ENCODE measurements at places on chromosomes 11 and 22.
A peak's percentile ranks its signal among the peaks of the same experiment; 100 is the strongest.

- no peaks in the 10 kb centered on the region for H3K36me3 ChIP-seq
- no peaks in the 10 kb centered on the region for H3K4me1 ChIP-seq
- H3K27me3 ChIP-seq, result peaks cover 21% of the 10 kb centered on the region
Measured at GRCh38 chr11:32213223-32213622, 122.3 kb downstream of the RCN1 start.

DNA sequence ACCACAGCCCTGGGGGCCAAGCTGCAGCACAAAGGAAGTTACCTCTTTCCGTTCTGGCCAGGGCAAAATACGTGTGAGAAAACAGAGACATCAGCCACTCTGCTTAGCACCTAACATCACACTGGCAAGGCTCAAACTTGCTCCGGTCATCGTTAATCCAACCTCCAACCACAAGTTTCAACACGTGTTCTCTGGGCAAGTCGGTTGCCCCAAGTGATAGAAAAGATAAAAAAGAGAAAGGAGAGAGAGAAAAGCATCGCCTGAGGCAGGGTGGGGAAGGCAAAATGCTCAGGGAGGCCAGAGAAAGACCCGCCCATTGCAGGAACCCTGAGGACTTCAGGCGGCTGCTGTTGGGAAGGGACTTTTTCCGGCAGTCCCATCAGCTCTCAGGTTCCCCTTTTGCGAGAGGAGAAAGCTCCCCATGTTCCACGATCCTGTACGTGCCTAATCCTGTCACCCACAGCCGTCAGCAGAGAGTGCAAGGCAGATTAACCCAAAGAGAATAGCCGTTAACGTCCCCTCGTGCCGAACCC, 18.5 kb upstream of the B4GALNT4 start:
- H3K4me1 ChIP-seq, result peaks cover 43% of the 10 kb centered on the region
- no peaks in the 10 kb centered on the region for H3K36me3 ChIP-seq
- peak overlapping the region; percentile 41 for H3K4me3 ChIP-seq

GRCh38 chr22:35524966-35525686, 15.5 kb upstream of the RASD2 start:
- no peak overlapping the region for H3K27ac ChIP-seq
- no peak for DNase-seq
- H3K36me3 ChIP-seq, result no peaks in the 10 kb centered on the region
- H3K27me3 ChIP-seq, result peaks cover 18% of the 10 kb centered on the region
- no peaks in the 10 kb centered on the region for H3K4me1 ChIP-seq
- H3K4me3 ChIP-seq, result no peak overlapping the region

DNA sequence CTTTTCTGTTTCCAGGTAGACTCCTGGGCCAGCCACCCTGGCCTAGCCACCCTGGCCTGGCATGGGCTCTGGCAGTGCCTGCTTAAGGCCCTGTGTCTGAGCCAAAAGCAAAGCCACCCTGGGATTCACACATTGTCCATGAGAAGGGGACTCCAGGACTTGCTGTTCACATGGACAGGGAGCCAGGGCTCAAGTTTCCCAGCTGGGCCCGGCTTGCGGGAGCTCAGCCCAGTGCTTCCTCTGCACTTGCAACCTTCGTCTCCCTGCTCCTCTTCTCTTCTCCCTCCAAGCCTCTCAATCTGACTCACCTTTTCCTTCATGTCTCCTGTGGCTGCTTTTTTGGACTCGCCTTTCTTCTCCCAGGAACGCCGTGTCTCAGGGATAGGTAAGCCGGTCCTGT, 130.3 kb downstream of the MICAL2 start:
- H3K36me3 ChIP-seq, result peaks cover 49% of the 10 kb centered on the region
- peaks cover 54% of the 10 kb centered on the region for H3K4me1 ChIP-seq
- no peak for DNase-seq
- H3K4me3 ChIP-seq, result no peak overlapping the region
- no peaks in the 10 kb centered on the region for H3K27me3 ChIP-seq

DNA sequence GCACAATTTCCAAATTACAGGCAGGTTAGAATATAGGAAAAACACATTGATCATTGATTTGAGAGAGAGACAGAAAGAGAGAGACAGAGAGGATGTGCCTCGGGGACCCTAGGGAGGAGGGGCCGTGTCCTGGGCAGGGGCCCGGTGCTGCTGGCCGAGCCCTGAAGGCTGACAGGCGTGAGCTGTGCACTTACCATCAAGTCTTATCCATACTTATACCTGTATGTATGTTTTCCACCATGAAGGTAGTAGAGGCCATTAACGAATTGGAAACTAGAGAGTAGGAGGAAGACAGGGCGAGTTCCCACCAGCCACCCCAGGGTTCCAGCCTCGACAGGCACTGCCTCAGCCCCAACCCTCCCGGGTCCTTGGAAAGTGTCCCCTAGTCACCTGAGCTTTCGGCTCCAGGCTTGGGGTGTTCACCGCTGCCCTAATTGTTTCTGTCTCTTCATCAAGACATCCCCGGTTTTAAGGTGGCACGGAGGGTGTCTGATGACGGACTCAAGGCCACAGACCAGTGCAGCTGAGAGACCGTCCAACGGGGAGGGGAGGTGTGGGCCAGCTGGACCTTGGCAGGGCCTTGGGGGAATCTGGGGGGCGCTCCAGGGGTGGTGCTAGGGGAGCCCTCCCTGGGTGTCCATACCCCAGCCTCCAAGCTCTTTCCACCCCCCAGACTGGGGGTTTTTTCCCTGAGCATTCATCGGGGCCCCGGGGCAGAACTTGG, 431.3 kb downstream of the TBC1D22A start:
- no peaks in the 10 kb centered on the region for H3K4me1 ChIP-seq
- no peaks in the 10 kb centered on the region for H3K27me3 ChIP-seq
- no peak overlapping the region for H3K4me3 ChIP-seq
- no peak for DNase-seq

DNA sequence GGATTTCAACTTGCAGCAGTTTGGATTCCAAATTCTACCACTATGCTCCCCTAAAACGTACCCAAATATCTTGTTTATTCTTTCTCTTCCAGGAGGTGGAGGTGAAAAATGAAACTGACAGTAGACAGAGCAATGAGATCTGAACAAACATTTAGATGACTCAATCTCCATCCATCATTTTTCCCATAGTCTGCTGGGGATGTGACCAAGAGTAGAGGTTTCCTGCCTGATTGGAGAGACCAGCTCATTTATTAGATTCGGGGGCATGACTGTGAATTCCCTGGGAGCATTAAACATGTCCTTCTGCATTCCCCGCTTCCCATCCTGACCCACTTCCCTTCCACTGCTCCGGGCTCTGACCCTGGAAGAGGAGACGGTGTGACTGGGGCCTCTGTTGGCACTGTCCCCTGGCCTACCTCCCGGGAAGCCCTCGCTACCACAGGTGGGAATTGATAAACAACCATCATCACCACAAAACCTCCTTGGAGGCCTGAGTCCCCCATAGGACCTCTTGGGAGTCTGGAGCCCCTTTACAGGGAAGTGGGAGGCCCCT, 20.3 kb downstream of the DKK3 start:
- DNase-seq, result no peak
- H3K4me3 ChIP-seq, result no peak overlapping the region
- peaks cover 4% of the 10 kb centered on the region for H3K4me1 ChIP-seq
- H3K27me3 ChIP-seq, result no peaks in the 10 kb centered on the region

DNA sequence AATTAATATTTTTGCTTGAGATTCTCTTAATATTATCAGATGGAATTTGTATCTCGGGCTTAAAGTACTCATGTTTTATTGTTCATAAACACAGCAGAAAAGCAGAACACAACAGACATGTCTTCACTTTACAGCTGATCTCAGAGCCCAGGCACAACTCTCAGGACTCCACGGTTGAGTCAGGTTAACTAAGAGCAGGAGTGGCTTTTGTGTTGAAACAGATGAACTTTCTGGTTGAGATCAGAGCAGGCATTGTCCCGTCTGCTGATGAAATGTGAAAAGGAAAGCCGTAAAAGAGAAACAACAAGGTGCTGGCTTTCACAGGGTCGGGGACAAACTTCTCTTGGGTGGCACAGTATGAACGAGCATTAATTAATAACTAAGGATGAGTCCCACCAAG, 49.0 kb downstream of the JHY start:
- no peak overlapping the region for H3K4me3 ChIP-seq
- DNase-seq, result no peak
- no peaks in the 10 kb centered on the region for H3K27me3 ChIP-seq

DNA sequence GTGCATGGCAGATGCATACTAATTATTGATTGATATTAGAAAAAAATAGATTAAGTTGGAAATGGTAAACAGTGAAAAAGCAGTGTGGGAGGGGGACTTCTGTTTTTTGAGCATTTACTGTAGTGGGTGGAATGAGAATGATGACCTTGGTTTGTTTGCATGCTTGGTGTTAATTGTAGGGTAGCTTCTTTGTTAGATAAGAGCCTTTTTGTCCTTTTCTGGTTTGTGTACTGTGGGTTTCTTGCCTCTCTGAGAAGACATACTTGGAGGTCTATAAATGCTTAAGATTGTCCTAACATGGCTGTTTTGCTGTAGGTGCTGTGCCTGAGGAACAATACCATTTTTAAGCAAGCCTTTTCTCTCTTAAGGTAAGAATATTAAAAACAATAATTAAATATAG, 17.0 kb downstream of the MRPL48 start:
- H3K27ac ChIP-seq, result no peak overlapping the region
- no peaks in the 10 kb centered on the region for H3K27me3 ChIP-seq
- DNase-seq, result no peak
- no peak overlapping the region for H3K4me3 ChIP-seq
- H3K4me1 ChIP-seq, result no peaks in the 10 kb centered on the region

- peaks cover 54% of the 10 kb centered on the region for H3K27me3 ChIP-seq
- peaks cover 6% of the 10 kb centered on the region for H3K36me3 ChIP-seq
- peak overlapping the region; percentile 94 for H3K4me3 ChIP-seq
- H3K4me1 ChIP-seq, result peaks cover 58% of the 10 kb centered on the region
- H3K27ac ChIP-seq, result peak overlapping the region; percentile 93
- peak; percentile 26 for DNase-seq
Measured at GRCh38 chr11:123356539-123356938, 73.5 kb upstream of the GRAMD1B start.

- peaks cover 42% of the 10 kb centered on the region for H3K4me1 ChIP-seq
- no peaks in the 10 kb centered on the region for H3K27me3 ChIP-seq
- DNase-seq, result no peak
- H3K4me3 ChIP-seq, result no peak overlapping the region
Measured at GRCh38 chr11:61337706-61338470, 4.9 kb downstream of the TKFC start.

GRCh38 chr11:68040957-68041591, 2.2 kb downstream of the TCIRG1 start:
- peaks cover 24% of the 10 kb centered on the region for H3K4me1 ChIP-seq
- no peaks in the 10 kb centered on the region for H3K36me3 ChIP-seq
- peak overlapping the region; percentile 87 for H3K4me3 ChIP-seq
- no peaks in the 10 kb centered on the region for H3K27me3 ChIP-seq
- DNase-seq, result no peak

DNA sequence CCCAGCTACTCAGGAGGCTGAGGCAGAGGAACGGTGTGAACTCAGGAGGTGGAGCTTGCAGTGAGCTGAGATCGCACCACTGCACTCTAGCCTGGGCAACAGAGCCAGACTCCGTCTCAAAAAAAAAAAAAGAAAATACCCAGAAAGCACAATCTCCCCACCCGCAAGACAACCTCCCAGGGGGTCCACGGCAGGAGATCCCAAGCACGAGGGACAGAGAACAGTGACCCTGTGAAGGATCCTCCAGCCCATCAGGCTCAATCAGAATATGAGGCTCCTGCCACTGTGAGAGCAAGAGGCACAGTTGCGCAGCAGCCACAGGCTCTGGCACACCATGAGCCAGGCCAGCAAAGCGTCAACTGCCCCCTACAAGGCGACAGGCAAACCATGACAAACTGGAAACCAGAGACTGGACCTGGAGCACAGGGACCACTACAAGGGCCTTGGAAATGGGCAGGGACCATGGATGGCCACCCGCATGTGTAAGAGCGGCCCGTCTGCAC, 164.8 kb upstream of the GRK3 start:
- H3K27ac ChIP-seq, result no peak overlapping the region
- no peak for DNase-seq
- H3K36me3 ChIP-seq, result no peaks in the 10 kb centered on the region
- no peaks in the 10 kb centered on the region for H3K27me3 ChIP-seq

- no peak for DNase-seq
- no peaks in the 10 kb centered on the region for H3K36me3 ChIP-seq
- no peak overlapping the region for H3K4me3 ChIP-seq
- no peaks in the 10 kb centered on the region for H3K4me1 ChIP-seq
Measured at GRCh38 chr11:94825031-94825430, 56.9 kb downstream of the AMOTL1 start.

DNA sequence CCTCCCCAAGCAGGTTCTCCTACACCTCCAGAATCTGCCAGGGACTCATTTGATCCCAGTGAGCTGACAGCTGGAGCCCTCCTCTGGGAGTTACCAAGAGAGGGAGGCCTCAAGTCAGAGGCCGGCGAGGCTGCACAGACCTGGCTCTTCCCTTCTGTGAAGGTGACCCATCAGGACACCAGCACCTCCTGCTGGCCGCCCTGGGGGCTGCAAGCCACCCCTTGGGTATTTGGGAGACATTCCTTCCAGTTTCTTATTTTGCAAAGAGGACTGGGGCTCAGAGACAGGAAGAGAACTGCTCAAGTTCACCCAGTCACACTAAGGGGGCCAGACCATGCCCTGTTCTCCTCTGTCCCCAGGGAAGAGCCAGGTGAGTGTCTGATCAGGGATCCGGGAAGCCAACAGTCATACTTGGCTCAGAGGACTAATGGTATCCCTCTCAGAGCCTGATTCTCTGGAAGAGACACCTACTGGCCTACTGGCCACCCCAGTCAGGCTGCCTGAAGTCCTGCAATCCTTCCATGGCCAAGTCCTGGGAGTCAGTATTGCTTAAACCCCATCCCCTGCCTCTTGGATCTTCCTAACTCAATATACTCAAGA, 40.5 kb upstream of the RIC3 start:
- no peak overlapping the region for H3K27ac ChIP-seq
- peaks cover 53% of the 10 kb centered on the region for H3K27me3 ChIP-seq
- H3K36me3 ChIP-seq, result no peaks in the 10 kb centered on the region
- DNase-seq, result peak; percentile 37
- peaks cover 9% of the 10 kb centered on the region for H3K4me1 ChIP-seq
- H3K4me3 ChIP-seq, result no peak overlapping the region

GRCh38 chr11:18384157-18384641, 10.2 kb upstream of the LDHA start:
- DNase-seq, result no peak
- H3K27ac ChIP-seq, result peak overlapping the region; percentile 97
- no peaks in the 10 kb centered on the region for H3K36me3 ChIP-seq
- H3K4me1 ChIP-seq, result peaks cover 43% of the 10 kb centered on the region
- no peaks in the 10 kb centered on the region for H3K27me3 ChIP-seq
- peak overlapping the region; percentile 86 for H3K4me3 ChIP-seq

GRCh38 chr22:35467681-35468434, 67.9 kb downstream of the MCM5 start:
- H3K4me3 ChIP-seq, result no peak overlapping the region
- H3K27me3 ChIP-seq, result no peaks in the 10 kb centered on the region
- H3K36me3 ChIP-seq, result peaks cover 19% of the 10 kb centered on the region

DNA sequence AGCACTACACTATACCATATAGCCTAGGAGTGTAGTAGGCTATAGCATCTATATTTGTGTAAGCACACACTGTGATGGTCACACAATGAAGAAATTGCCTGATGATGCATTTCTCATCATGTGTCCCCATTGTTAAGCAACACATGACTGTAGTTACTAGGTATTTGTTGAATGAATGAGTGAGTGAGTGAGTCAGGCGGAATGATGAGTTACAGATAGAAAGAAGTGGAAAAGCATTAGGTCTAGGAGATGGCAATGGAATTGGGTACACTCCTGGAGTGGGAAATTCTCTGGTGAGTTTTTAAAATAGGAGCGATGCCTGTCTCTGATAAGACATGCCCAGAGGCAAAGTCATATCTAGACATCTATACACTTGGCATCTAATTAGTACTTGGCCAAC, 160.5 kb upstream of the TBCEL start:
- no peaks in the 10 kb centered on the region for H3K4me1 ChIP-seq
- no peak for DNase-seq
- no peak overlapping the region for H3K4me3 ChIP-seq
- H3K27me3 ChIP-seq, result peaks cover 6% of the 10 kb centered on the region
- H3K36me3 ChIP-seq, result no peaks in the 10 kb centered on the region
- no peak overlapping the region for H3K27ac ChIP-seq

Measured in activated T-cell treated with anti-CD3 and anti-CD28 coated beads, Interleukin-2, amount 50 U/mL, for 72 hours (primary cell).